ENCODE measurements at places on chromosomes 4 and X.

DNA sequence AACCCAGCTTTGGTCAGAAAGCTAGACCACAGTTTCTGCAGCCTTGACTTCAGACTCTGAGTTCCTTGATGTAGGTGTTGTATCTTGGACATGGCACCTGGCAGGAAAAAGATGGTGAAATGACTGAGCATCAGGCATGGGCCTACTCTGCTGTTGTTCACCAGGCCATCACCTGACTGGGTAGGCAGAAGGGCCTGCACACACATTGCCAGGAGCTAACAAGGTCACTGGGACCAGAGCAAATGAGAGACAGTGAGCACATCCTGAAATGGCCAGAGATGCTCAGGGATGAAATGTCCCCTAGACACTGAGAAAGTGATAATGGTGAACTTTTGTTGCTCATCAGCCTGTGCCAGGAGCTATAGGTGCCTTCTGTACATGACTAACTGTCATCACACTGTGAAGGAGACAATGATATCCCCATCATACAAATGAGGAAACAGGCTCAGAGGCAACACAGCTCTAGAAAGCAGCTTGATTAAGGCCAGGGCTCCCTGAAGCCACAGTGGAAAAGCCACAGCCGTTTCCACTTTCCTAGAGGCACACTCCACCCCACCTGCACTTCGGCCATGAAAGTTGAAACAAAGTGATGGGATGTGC lies 128.3 kb downstream of the TSPAN5 start:
- no peak for DNase-seq

GRCh38 chr4:152463562-152463961 lies 72.3 kb downstream of the FBXW7 start:
- DNase-seq = no peak

DNA sequence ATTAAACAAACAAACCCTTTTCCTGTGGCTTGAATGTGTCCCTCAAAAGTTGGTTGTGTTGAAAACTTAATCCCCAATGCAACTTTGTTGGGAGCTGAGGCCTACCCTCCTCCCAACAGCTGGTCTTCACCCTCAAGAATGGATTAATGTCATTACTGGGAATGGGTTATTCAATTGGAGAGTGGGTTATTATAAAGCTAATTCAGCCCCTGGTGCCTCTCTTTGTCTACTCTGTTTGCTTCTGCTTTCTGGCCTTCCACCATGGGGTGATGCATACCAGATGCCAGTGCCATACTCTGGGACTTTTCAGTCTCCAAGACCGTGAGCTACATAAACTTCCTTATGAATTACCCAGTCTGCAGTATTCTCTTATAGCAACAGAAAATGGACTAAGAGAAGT lies 706.5 kb downstream of the CCSER1 start:
- no peak for DNase-seq

DNA sequence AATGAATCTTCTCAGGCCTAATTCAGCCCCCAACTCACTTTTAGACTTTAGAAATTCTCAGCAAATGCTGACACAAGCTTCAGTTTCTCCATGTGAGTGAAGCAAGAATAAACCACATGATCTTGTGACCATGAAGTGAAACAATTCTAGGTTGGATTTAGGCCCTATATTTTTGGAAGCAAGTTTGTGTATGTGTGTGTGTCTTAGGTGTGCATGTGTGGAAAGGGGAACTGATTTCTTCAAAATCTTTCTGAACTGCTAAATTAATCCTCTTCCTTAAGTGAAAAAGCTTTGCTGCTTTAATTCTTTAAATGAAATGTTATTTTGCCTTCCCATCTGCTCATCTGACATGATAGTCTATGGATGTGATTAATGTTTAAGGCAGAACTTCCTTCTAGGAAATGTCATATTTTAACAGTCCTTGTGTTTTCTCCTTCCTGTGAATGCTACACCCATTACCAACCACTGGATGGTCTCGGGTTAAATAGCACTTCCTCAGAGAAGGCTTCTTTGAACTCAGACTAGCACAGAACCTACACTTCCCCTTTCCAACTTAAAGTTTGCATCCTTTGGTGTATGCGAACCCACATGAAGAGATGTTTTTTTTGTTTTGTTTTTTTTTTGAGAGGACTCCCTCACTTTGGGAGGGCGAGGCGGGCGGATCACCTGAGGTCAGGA lies 1.2 kb upstream of the TMEM144 start:
- no peak for DNase-seq

- DNase-seq = no peak
These were observed 68.2 kb downstream of the CRLF2 start for GRCh38 chrX:1144293-1144692.

- no peak for DNase-seq
These were observed 50.3 kb upstream of the ARHGEF9 start for GRCh38 chrX:63835361-63835760.

DNA sequence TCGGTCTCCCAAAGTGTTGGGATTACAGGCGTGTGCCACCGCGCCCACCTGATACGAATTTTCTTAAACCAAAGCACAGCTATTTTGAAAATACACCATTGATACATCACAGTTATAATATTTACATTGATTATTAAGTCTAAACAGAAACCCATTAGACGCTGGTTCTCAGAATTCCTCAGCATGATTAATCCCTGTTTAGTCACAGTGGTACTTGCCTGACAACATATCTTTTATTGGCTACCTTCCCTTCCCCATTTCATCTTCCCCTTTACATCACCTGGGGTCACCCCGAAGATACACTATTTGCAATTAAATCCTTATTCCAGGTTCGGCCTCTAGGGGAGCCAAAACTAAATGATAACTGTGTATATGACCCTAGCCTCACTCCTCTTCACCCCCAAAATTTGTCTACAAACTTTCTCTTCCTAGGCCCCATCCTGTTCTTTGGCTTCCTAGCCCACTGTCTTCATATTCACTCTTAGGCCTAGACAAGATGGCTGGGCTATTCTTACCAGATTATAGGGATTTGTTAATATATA lies 36.8 kb upstream of the IL1RAPL1 start:
- DNase-seq = peak; percentile 2

DNA sequence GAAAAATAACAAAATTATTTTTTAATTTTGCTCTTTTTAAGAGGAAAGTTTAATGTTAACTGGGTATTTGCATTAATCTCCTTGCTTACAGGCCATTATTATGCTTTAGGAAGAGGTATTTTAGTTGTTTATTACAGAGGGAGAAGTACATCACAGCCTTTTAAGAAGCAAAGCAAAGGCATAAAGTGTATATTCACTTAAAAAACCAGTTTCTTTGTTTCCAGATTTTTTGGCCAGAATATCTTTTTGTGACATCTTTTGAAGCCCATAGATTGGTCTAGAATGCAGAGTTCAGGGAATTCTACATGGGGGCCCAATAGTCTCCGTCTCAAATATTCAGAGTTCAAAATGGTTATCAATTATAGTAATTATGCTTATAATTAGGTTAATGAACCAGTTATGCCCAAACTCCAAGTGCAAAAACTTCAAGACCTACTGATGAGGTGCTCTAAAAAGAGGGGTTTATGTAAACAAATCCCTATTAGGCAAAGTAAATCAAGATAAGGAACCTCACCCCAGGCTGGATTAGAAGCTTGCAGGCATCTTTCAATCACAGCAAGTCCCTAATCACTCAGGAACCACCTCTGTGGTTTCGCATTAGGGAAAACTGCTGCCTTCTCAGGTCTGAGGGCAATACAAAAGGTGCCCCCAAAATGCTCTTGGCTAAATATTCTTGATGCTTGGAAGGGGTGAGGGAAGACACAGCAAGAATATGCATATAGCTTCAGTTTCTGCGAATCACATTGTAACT lies 1.4 kb downstream of the CXXC4 start:
- peak; percentile 4 for DNase-seq

DNA sequence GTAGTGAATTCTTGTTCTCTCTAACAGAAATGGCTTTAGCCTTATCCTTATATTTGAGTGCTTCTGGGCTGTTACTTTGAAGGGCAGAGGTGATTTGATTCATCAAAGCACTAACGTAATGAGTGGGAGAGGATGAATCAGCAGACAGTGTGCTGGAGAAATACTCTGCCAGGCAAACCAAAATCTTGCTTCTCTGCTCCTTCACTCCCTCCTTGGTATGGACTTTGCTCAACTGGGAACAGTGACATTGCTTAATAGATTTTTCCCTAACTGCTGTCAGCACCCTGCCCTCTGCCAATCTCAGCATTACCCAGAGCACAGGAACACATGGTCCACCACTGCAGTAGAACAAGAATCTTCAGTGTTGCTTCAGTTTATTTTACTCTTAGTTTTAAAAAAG lies 56.0 kb downstream of the PDLIM5 start:
- no peak for DNase-seq

All from SK-N-SH (cell line).